ENCODE measurements at places on chromosomes 16 and 17.

GRCh38 chr16:84434800-84435199, 66.5 kb downstream of the ATP2C2 start:
- DNase-seq, result no peak

DNA sequence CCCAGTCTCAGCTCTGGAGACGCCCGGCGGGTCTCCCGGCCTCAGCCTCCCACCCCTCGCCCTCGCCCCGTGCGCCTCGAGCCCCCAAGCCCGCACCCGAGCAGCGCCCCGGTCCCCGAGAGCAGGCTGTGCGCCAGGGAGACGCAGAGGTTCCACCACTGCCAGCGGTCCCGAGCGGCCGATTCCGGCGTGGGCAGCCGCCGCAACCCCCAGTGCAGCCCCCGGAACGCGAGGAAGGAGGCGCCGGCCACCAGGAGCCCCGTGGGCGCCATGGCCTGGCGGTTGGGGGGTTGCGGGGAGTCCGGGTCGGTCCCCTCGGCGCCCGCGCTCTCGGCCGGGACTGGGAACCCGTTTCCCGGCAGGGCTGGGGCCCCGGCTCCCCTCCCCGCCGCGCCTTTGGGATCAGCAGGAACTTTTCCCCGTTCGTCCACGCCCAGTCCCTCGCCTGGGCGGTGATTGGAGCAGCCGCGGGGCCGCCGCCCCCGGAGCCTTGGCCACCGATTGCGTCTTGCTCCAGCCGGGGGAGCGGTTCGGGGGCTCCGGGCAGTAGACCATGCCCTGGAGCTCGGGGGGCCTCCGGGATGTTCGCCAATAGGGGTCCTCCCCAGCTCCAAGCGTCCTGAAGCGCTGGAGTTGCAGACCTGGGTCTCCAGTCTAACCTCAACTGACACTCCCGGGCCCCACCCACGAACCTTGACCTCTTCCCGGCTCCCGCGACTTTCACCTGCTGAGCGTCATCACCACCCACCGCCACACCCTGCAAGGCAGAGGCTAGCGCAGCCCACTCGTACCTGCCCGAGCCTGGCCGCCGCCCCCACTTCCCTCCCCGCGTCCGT, at the start of gene TLCD2:
Gene TLCD2, minus strand, starts transcription at position 407 of the 836 bp plus-strand sequence. Its CDS starts 135 bp downstream, at position 272.
- no peak for DNase-seq

- DNase-seq, result no peak
Measured at GRCh38 chr17:57782647-57783337, 37.7 kb upstream of the CCDC182 start.

DNA sequence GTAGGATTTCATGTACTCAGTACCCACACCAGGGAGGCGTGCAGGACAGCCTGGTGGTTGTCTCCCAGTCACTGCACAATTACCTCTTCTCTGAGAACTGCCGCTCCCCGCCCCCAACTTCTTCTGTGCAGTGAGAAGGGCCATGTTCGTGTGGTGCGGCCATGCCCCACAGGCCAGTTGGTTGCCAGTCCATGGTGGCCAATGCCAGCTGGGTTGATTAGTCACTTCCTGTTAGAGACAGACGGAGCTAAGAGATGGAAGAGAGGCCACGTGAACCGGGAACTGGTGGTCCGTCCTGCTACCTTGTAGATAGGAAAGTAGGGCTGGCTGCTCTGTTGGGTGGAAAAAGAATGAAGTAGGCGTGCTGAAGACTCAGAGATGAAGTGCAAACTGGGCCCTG, 206.5 kb downstream of the ABCC12 start:
- DNase-seq, result no peak

DNA sequence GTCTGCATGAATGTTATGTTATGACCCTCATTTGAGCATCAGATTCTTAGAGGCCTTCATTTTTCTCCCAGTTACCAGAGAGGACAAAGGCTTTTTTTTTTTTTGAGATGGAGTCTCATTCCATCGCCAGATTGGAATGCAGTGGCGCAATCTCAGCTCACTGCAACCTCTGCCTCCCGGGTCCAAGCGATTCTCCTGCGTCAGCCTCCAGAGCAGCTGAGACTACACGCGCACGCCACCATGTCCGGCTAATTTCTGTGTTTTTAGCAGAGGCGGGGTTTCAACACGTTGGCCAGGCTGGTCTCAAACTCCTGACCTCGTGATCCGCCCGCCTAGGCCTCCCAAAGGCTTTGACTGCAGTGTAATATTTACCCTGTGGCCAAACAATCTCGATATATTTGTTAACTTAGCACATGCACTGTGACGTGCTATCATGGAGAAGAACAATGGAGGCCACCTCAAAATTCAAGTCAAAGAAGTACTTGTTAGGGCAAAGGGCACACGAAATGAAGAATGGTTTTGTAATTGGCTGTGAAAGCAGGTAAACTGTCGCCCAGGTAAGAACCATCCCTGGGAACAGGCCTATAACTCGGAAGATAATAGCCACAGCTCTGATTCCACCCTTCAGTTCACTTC, 303.4 kb downstream of the SLC39A11 start:
- DNase-seq, result no peak

DNA sequence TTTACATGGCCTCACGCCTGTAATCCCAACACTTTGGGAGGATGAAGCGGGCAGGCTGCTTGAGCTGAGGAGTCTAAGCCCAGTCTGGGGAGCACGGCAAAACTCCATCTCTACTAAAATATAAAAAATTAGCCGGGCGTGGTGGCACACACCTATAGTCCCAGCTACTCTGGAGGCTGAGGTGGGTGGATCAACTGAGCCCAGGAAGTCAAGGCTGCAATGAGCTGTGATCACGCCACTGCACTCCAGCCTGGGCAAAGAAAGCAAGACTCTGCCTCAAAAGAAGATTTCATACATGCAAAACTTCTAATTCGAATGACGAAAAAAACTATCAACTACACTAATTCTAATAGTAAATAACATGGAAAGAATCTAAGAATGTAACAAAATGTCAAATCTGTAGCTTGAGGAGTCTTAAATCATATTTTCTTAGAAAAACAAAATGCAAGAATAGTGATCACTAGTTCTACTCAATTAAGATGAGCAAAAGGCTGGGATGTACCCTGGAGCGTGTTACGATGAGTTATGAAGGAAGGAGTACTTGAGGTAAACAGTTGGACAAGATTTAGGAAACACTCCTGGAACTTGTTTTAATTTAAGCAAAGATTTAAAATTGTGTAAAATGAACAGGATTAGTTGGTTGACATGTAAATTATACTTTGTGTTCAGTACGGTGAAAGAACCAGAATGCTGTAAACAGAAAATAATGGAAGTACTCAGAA, 20.7 kb downstream of the YWHAE start:
- DNase-seq, result no peak

DNA sequence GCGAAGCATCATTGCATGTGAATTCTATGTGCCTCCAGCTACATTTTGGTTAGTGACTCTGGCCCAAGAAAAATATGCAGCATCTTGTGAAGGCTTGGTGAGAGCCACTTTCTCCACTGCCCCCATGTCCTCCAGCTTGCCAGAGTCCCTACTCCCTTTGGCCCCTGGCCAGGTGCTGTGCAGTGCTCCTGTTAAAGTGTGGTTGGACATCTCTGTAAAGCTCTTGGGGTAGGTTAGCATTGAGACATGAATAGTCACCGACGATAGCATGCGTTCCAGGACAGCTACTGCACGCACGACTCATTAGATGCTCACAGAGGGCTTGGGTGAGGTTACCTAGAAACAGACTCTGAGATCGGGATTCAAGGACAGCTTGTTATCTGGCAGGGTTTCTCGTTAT, 48.6 kb downstream of the FOXL1 start:
- DNase-seq, result no peak

- DNase-seq, result peak; percentile 53
Measured at GRCh38 chr17:77086433-77087010, 54.2 kb upstream of the SEC14L1 start.

DNA sequence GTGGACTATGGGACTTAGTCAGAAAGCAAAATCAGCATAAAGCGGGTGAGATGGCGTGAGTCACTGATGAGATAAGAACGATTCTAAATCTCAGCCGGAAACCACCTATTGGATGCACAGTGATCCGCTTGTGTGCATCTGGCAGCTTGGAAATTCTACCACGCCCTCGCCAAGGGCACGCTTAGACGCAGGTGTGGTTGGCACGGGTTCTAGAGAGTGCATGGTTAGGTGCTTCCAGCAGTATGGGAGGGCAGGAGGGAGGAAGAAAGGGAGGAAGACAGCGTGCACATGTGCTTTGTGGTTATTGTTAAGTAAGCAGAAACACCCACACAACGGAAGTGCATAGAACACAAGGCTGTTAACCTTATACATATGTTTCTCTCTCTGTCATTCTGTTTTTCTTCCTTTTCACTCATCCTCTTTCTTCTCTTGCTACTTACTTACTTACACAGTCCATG, 374.0 kb upstream of the ASIC2 start:
- DNase-seq, result no peak
